ENCODE measurements at places on chromosomes 3 and 15.

- no peak overlapping the region for H3K27ac ChIP-seq
- H3K27me3 ChIP-seq: no peaks in the 10 kb centered on the region
- DNase-seq: no peak
Observed at GRCh38 chr15:63605816-63606215, 8.6 kb downstream of the FBXL22 start.

- no peak overlapping the region for H3K4me3 ChIP-seq
- H3K27me3 ChIP-seq: no peaks in the 10 kb centered on the region
- H3K4me1 ChIP-seq: no peaks in the 10 kb centered on the region
- DNase-seq: no peak
Observed at GRCh38 chr3:148455098-148455497, 242.6 kb upstream of the AGTR1 start.

DNA sequence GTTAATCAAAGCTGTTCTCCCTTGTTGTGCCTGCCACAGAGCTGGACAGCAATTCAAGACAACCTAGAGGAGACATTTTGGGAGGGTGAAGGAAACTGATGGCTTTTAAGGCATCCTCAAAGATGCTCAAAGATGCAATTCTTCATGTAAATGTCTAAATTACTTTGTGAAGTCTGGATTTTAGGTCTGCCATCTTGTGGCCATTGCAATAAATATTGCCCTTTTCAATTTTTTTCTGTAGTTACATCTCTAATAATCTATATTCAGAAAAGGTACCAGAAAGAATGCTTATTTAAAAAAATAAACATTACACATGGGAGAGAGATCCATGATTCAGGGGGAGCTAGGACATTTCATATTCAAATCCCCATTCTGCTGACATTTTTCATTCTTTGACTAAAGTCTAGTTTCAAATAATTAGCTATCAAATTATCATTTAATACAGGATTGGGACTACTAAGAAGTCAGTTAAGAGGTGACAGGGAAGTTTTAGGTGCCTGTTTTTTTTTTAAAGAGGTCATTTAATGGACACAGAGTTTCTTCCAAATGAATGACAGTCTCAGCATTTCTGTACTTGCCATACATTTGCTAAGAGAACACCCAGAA is 259.8 kb upstream of the WNT5A start:
- H3K27ac ChIP-seq: no peak overlapping the region
- H3K4me1 ChIP-seq: no peaks in the 10 kb centered on the region
- H3K4me3 ChIP-seq: no peak overlapping the region
- no peaks in the 10 kb centered on the region for H3K36me3 ChIP-seq
- H3K27me3 ChIP-seq: no peaks in the 10 kb centered on the region

DNA sequence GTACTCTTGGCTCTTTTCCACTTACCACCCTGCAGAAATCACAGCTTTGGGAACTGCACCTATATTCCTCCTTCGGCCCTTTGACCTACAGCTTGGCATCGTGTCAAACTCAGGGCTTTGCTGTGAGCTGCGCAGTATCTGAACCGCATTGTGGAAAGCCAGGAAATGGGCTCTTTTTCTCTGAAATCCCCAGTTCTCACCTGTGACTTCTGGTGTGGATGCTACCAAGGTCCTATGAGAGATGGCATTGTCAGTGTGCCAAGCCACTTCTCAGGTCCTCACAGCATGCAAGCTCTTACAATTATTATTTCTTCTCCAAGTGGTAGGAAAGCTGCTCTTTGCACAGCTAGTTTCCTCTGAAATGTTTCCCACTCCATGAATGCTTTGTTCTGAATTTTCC is 450.6 kb upstream of the TBL1XR1 start:
- no peak overlapping the region for H3K27ac ChIP-seq
- H3K27me3 ChIP-seq: no peaks in the 10 kb centered on the region
- no peaks in the 10 kb centered on the region for H3K4me1 ChIP-seq

- H3K27me3 ChIP-seq: no peaks in the 10 kb centered on the region
- peaks cover 6% of the 10 kb centered on the region for H3K4me1 ChIP-seq
- peak overlapping the region; percentile 78 for H3K27ac ChIP-seq
Observed at GRCh38 chr3:190319660-190320059, 2.6 kb downstream of the CLDN1 start.

DNA sequence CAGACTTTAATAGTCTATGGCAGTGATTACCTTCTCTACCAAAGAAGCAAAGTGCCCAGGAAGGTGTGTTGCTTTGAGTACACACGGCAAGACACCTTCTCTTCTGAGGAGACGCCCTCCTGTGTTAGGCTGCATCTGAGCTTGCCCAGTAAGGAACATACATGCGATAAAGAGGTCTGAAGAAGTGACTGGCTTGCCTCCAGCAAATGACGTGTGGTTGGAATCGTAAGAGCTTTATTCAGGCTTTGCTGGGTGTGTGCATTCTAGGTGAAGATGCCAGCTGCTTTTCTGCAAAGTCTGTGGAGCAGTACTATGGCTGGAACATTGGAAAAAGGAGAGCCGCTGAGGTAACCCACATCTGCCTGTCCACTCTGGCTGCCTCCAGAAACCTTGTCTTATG is 22.4 kb downstream of the MAP6D1 start:
- no peaks in the 10 kb centered on the region for H3K27me3 ChIP-seq
- H3K4me3 ChIP-seq: no peak overlapping the region
- DNase-seq: no peak
- no peaks in the 10 kb centered on the region for H3K36me3 ChIP-seq

DNA sequence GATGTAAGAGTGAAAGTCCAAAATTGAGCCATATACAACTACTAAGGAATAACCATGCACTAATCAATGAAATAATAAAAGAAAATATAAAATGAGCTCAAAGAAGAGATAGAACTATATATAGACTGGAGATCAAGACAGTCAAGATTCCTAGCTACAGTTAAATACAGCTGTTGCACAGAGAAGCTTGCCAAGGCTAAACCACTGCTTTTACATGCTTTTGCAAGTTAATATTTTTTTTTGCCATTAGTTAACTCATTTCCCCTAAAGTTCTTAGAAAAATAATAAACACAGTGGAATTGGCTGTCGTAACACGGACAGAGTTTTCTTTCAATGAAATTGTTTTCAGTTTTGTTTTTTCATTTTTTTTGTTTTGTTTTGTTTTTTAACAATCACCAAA is 123.0 kb downstream of the VGLL3 start:
- H3K27ac ChIP-seq: no peak overlapping the region
- no peaks in the 10 kb centered on the region for H3K4me1 ChIP-seq
- H3K36me3 ChIP-seq: no peaks in the 10 kb centered on the region

DNA sequence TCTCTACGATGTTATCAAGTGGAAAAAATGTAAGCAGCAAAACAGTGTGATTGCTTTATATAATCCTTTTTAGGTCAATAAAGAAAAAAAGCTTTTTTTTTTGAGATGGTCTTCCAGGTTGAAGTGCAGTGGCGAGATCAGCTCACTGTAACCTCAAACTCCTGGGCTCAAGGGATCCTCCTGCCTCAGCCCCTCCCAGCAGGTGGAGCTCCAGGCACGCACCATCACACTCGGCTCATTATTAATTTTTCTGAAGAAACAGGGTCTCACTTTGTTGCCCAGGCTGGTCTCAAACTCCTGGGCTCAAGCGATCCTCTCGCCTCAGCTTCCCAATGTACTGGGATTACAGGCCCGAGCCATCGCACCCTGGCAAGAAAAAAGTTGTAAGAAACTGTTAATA is 17.3 kb downstream of the RNF168 start:
- no peaks in the 10 kb centered on the region for H3K4me1 ChIP-seq
- H3K27me3 ChIP-seq: no peaks in the 10 kb centered on the region
- H3K4me3 ChIP-seq: no peak overlapping the region
- DNase-seq: no peak
- H3K36me3 ChIP-seq: peaks cover 71% of the 10 kb centered on the region

DNA sequence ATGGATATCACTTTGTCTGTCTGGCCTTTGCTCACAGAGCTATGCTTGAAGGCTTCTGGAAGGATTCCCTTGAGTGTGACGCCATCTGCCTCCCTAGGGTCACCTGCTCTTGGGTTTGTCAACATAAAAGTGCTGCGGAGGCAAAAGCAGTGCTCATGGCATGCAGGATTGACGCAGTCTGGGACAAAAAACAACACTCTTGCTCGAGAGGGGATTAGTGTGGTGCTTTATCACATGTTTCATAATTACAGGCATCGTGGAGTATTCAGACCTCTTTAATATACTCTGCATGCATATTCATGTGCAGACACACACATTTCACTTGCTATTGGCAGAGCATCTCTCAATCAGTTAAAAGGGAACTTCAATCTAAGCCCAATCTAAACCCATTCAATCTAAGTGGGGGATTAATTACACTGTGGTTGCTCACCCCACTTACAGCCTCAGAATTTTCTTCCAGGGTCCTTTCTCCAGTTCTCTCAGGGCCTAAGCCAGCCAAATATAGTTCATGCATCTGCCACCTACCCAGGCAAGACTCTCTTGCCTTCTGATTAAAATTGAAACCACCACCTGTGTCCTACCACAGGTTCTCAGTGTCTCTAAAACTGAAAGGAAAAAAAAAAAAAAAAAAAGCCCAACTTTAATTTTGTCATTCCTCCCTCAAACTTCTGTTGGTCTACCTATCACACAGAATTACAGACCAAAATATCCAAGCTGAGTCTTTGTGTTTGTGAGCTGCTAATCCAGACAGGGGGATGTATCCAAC is 75.6 kb downstream of the BFSP2 start:
- H3K27ac ChIP-seq: peak overlapping the region; percentile 3
- no peak overlapping the region for H3K4me3 ChIP-seq
- no peaks in the 10 kb centered on the region for H3K4me1 ChIP-seq

GRCh38 chr15:74777769-74778598 is 3.9 kb upstream of the CSK start:
- H3K27ac ChIP-seq: peak overlapping the region; percentile 91
- peaks cover 18% of the 10 kb centered on the region for H3K4me1 ChIP-seq
- no peaks in the 10 kb centered on the region for H3K36me3 ChIP-seq

DNA sequence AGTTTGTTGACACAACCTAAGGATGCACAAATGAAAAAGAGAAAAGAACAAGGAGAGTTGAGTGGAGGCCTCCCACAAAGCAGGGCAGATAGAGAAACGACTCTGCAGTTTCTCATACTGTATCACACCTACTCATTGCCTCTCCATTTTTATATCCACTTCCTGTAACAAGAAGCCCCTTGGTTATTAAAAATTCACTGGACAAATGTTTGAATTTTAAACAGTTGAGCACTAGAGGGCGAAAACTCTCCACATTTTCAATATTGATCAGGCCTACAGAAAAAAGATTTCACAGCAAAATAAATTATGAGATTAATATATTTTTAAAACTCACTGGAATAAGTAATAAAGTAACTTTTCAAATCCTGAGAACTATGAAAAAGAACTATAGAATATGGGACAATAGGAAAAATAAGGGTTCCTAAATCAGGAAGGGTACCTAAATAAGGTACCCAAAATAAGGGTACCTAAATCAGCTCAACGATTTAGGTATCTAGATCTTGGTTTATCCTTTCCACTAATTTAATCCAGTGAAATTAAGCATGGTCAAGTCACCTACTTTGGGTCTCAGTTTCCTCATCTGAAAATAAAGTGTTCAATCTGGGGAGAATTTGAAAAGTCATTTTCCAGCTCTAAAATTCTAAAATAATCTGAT is 47.0 kb upstream of the PPIB start:
- peaks cover 34% of the 10 kb centered on the region for H3K36me3 ChIP-seq
- H3K4me1 ChIP-seq: no peaks in the 10 kb centered on the region

DNA sequence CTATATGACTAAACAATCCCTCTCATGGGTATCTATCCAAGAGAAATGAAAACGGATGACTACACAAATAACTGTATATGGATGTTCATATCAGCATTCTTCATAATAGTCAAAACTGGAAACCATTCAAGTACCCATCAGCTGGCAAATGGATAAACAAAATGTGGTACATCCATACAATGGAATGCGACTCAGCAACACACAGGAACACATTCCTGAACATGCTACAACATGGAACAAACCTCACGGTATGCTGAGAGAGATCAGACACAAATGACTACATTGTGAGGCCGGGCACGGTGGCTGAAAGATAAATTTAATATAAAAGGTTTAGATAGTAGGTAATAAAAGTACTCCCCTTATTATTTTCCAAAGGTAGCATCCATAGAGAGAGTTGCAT is 42.6 kb downstream of the CCR4 start:
- H3K27me3 ChIP-seq: no peaks in the 10 kb centered on the region
- H3K36me3 ChIP-seq: peaks cover 26% of the 10 kb centered on the region
- no peak overlapping the region for H3K4me3 ChIP-seq
- H3K27ac ChIP-seq: no peak overlapping the region

- peak; percentile 60 for DNase-seq
- H3K27me3 ChIP-seq: no peaks in the 10 kb centered on the region
- H3K4me3 ChIP-seq: no peak overlapping the region
Observed at GRCh38 chr3:111539351-111540331, 2.4 kb upstream of the CD96 start.

- no peaks in the 10 kb centered on the region for H3K27me3 ChIP-seq
- H3K36me3 ChIP-seq: no peaks in the 10 kb centered on the region
- H3K4me3 ChIP-seq: no peak overlapping the region
- no peak for DNase-seq
- no peaks in the 10 kb centered on the region for H3K4me1 ChIP-seq
Observed at GRCh38 chr3:15585111-15585845, 16.1 kb downstream of the HACL1 start.

- H3K4me1 ChIP-seq: peaks cover 24% of the 10 kb centered on the region
- no peaks in the 10 kb centered on the region for H3K27me3 ChIP-seq
Observed at GRCh38 chr3:52070724-52071621, 14.6 kb upstream of the DUSP7 start.

- H3K27ac ChIP-seq: peak overlapping the region; percentile 82
- no peaks in the 10 kb centered on the region for H3K36me3 ChIP-seq
- H3K27me3 ChIP-seq: no peaks in the 10 kb centered on the region
- peak; percentile 90 for DNase-seq
- H3K4me3 ChIP-seq: peak overlapping the region; percentile 53
Observed at GRCh38 chr3:49133226-49133951, 539 bp upstream of the LAMB2 start.

DNA sequence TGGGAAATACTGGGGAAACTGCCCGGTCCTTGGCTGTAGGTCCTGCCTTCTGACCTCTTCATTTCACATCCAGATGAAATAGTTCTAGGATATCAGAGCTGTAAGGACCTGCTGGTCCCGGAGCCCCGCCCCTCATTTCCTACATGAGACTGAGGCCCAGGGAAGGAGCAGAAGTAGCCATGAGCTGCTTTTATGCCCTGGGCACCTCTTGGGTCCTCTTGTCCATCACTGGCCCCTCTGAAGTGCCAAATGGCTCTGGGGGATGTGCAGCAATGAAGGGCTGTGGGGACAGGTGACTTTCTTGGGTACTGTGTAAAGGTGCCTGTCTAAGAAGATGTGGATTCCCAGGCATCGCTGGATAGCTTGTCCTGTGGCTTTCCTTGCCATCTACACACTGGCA is 40.3 kb upstream of the ESYT3 start:
- no peak for DNase-seq
- H3K4me3 ChIP-seq: no peak overlapping the region
- H3K27me3 ChIP-seq: no peaks in the 10 kb centered on the region
- H3K4me1 ChIP-seq: peaks cover 4% of the 10 kb centered on the region
- H3K36me3 ChIP-seq: peaks cover 7% of the 10 kb centered on the region

GRCh38 chr15:100049936-100050876 is 291.6 kb downstream of the ADAMTS17 start:
- no peaks in the 10 kb centered on the region for H3K36me3 ChIP-seq
- H3K27me3 ChIP-seq: no peaks in the 10 kb centered on the region
- H3K27ac ChIP-seq: no peak overlapping the region
- no peak overlapping the region for H3K4me3 ChIP-seq
- no peak for DNase-seq

GRCh38 chr3:65995030-65995429 is 43.7 kb downstream of the MAGI1 start:
- H3K4me3 ChIP-seq: no peak overlapping the region
- no peaks in the 10 kb centered on the region for H3K36me3 ChIP-seq
- H3K4me1 ChIP-seq: peaks cover 20% of the 10 kb centered on the region
- DNase-seq: no peak
- H3K27me3 ChIP-seq: no peaks in the 10 kb centered on the region
- H3K27ac ChIP-seq: no peak overlapping the region

Data from left lung (tissue), 14 donors.